NCI-H1105 (cell line): ENCODE measurements at places on chromosomes 11 and 22.

- DNase-seq: no peak
Measured at GRCh38 chr11:129208863-129209262, 16.7 kb upstream of the ARHGAP32 start.

- DNase-seq: no peak
Measured at GRCh38 chr22:49583341-49583740, 244.3 kb downstream of the BRD1 start.

GRCh38 chr11:62611705-62612365 lies 740 bp downstream of the EML3 start:
- DNase-seq: no peak

GRCh38 chr11:17927681-17928343 lies 85.0 kb downstream of the SERGEF start:
- DNase-seq: no peak

- DNase-seq: no peak
Measured at GRCh38 chr11:103202048-103202651, 92.9 kb downstream of the DYNC2H1 start.
